ENCODE measurements at places on chromosomes 12 and 14.

- DNase-seq = peak; percentile 29
These were observed 62.5 kb downstream of the ETNK1 start for GRCh38 chr12:22687361-22688076.

- DNase-seq = no peak
These were observed 80.7 kb downstream of the ZFC3H1 start for GRCh38 chr12:71582925-71583324.

DNA sequence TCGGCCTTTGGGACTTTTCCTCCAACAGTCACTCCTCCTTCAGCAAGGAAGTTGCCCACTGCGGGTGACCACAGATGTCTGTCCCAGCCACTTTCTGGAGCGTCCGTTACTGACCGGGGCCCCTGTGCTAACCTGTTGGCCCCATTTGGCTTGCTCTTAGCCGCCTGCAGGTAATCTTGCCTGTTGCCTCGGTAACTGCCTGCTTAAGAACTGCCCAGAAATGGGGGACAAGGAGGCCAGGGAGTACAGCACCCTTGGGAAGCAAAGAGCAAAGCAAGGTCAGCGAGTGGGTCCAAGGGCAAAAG, 338.8 kb upstream of the SFSWAP start:
- no peak for DNase-seq

DNA sequence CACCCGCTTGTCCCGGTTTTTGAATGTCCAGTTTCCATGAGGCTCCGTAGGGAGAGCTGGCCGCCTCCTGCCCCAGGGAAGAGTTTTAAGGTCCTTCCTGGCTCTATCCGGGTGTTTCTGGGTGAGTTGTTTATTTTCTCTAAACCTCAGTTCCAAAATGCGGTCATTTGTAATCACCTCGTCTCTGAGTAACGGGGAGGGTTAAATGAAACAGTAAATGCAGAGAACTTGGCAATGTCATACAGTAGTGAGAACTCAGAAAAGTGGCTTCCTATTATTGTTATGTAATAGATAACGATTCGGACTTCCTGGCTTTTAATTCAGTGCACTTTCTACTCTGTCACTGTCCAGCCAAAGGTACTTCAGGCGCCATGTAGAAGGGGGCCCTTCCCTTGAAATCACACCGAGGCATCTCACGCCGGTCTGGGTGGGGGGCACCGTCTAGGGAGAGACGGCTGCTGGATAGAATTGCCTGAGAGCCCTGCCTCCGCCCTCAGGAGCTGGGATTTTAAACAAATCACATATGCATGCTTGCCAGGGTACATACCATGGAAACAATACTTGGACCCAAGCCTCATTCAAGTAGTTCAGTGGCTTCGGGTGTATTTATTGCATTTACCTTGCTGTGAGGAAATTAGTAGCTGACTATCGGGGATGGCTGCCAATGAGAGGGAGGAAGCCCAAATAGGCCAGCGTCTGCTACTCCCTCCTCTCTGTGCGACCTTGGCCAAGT, 26.4 kb downstream of the NOS1 start:
- DNase-seq = no peak

- DNase-seq = no peak
These were observed 9.3 kb upstream of the TMEM260 start for GRCh38 chr14:56570295-56570694.

- no peak for DNase-seq
These were observed 23.6 kb upstream of the SSTR1 start for GRCh38 chr14:38184132-38184531.
